ENCODE measurements at places on chromosomes 5 and 9. TPM values are rescaled to one million over a fixed set of nuclear protein-coding genes. Genes with fewer than 3 reads are reported as not detected.

The AQP7 gene
- total RNA-seq: 0.64 TPM

The ZBED3 gene
- 4.2 TPM for total RNA-seq

The TRAPPC13 gene
- 13.5 TPM for total RNA-seq

The CATSPER3 gene
- 0.42 TPM for total RNA-seq

The TMEM174 gene
- not detected for total RNA-seq

The PCDHGB1 gene
- total RNA-seq: 1.9 TPM

All from A549 treated with GW870086 at 1 μM for 4 hours (cell line).